Cortex of kidney (tissue), 1 donor: ENCODE measurements at places on chromosomes 5 and 9.

- DNase-seq: no peak
Observed at GRCh38 chr5:81239613-81240012, 6.5 kb downstream of the CKMT2 start.

DNA sequence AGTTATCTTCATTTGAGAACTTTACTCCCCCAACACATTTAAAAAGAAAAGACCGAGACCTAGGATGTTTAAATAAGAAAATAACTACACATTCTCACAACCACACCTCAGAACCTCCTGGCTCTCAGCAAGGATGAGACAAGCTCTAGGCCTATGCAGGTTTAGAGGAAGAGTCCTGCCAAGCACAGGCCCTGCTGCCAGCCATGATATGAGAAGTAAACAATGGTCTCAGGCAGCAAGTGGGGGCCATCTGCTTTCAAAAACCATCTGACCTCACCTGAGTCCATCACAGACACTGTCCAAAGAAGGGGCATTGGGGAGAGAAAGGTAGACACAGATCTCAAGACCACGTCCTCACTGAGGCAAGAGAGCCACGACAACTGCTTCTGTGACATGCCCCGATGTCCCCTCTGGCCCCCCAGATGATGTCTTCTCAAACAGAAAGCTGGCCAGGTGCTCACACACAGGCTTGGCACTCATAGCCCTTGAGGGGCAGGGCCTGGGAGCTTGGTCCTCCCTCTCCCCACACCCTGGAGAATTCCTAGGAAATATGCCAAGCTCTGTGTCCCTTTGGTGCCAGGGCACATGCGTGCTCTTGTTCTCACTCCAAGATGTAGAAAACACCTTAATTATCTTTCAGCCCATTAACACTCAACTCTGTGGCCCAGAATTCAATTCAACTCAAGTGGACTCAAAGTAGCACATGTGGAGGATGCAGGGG, 150.4 kb downstream of the FSTL4 start:
- DNase-seq: no peak

DNA sequence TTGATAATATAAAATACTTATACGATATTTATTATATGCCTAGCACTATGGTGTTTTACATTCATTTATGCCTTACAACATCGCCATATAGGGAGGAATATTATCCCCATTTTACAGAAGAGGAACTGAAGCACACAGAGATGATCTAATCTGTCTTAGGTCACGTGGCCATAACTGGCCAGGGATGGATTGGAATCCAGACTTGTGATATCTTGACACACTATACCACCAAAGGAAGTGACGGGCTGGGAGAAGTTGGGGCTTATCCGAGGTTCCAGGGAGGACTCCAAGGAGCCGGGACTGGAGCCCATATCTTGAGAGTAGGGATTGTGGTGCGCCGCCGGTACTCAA, 129.8 kb downstream of the TMEM174 start:
- DNase-seq: no peak

DNA sequence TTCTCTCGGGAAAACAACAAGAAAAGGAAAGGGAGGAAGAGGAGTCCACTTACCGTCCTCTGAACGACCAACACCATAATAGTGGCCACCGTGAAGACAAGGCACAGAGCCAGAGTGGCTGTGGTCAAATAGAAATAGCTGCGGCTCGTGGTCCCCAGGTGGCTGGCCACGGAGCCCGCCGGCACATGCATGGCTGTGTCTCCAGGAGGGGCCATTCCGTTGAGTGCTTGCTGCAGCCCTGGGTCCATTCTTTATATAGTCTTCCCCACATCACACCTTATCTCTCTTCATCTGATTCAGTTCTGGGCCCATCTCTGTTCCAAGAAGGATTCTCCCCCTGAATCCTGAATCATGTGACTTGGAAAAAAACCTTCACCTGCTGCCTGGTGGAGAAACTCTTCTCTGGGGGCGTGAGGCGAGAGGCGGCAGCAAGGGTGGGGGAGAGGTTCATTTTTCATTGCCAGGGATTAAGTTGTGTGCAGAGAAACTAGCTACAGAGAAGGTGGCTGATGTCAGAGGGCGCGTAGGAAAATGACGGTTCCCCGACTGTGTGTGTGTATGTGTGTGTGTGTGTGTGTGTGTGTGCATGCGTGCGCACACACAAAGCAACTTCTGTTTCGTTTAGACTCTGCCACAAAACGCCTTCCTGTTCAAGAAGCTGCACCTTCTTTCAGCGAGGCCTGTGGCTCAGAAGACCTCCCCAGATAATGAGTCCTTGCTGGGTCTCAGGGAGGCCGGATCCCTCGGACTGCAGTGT, at the start of gene TNFSF8:
Gene TNFSF8, minus strand, starts transcription at position 536 of the 757 bp plus-strand sequence. Its CDS starts 288 bp downstream, at position 248.
- DNase-seq: no peak

DNA sequence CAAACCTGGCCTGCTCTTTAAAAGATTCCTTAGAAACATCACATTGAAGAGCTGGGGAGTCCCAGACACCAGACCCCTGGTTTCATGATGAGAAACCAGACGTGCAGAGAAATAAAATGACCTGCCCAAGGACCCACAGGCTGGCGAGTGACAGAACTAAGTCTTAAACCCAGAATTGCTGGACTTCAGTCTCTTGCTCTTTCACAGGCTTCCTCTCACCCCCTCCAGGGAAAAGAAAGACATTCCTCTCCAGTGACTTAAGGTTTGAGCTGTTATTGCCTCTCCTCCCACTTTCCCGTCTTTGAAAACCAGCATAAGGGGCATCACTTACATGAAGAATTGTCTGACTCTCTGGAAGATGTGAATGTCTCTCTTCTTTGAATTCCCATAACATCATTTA, 535.2 kb downstream of the IRX1 start:
- DNase-seq: no peak

GRCh38 chr5:42587096-42587723, 164.0 kb downstream of the GHR start:
- no peak for DNase-seq

DNA sequence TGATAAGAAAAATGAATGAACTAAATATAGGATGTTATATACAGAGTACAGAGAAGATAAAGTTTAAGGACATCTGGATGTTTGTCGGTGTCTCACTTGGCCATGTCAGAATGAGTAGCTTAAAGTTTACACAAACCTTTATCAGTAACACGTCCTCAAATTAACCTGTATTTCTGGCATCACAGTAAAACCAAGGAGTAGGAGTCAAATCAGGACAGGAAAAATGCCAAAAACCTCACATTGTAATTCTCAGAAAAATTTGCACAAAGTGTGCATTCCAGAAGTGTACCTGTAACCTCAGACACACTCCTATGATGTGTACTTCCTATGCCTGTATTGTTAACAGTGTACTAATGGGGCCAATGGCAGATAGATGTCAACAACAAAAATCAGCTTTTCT, 139.3 kb downstream of the SMC2 start:
- DNase-seq: no peak

DNA sequence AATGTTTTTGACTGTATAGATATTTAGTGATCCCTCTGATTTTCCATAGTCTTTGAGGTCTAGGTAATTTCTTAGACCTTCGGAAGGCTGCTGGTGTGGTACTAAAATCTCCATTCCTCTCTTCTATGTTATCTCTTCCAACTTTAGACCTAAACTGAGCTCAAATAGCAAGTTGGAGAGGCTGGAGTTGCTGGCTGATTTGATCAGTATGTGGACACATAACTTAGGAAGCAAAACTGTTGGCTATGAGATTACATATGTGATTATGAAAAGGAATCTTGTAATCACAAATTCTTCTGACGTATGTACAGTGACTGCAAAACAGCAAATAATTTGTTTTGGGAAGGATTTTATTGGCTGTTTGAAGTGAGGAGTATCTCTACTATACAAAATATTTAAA, 2.1 kb upstream of the SMAD5 start:
- DNase-seq: no peak

DNA sequence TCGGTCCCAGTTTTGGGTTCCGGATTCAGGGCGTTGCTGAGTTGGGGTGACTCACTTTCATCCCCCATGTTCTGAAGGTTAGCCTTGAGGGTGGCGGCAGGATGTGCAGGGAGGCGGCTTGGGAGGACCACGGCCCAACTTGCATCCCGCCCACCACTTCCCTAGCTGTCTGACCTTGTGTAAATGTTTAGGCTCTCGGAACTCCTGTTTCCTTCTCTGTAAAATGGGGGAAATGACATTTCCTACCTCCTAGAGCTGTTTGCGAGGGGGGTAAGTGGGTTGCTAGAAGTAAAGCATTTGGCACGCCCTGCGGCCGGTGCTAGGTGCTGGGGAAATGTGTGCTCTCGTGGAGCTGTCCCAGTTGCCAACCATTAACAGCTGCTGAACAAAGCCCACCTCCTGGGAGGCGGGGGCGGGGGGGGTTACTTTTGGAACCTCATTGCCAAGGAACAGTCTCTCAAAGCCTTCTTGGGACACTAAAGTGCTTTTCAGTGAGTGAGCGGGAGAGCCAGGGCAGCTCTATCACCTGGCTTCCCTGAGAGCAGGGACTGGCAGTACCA, 27.5 kb downstream of the PTGES2 start:
- DNase-seq: no peak

DNA sequence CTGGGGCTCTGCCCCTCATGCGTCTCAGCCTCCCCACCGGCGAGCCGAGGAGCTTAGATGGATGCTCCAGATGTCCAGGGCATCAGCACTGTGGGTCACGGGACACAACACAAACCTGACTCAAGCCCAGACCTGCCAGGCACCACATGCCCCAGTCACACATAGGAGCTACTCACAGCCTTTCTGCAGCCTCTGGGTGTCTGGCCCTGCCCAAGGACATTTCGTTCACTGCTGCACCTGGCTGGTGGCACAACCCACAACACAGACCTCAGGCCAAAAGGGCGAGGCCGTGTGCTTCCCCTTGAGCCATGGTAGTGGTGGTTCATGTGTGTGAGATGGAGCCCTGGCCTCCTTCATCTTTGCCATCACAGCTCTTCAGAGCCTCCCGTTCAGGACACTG, 89.6 kb upstream of the FCN2 start:
- DNase-seq: no peak

DNA sequence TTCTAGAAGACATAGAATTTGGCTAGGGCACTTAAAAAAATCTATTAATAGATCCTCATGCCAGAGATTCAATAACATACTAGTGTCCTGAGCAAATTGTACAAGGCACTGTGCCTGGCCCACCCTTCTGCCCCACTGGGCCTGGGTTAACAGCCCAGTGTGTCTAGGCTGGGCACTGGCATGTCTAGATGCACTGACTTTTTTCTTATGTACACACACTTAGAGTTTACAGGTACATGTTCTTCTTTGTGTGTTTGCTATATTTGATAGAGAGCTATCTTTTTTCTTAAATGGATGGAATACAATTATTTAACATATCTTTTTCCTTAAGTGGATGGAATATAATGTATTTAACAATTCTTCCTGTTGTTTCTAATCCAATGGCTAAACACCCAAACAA, 241.5 kb downstream of the AUH start:
- DNase-seq: no peak

DNA sequence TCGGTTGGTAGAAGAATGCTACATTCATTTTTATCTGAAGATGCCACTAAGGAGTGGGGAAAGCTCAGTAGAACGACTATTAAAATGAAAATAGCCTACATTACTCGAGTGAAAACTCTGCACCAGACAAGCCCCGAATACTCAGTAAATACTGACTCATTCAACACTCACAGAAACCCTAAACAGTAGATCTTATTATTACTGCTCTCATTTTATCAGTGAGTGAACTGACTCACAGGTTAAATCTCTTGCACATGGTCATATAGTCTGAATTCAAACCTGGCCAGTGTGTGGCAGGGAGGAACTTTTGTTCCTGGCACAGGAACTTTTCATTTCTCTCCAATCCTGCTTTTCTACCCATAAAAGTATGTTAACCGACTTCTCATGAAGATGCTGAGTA, 9.6 kb upstream of the PAPPA start:
- DNase-seq: no peak

- DNase-seq: no peak
Observed at GRCh38 chr5:179806250-179807048, at the start of gene MGAT4B. MGAT4B (minus strand) TSS chr5:179806866; CDS start chr5:179806583, 283 bp downstream.

DNA sequence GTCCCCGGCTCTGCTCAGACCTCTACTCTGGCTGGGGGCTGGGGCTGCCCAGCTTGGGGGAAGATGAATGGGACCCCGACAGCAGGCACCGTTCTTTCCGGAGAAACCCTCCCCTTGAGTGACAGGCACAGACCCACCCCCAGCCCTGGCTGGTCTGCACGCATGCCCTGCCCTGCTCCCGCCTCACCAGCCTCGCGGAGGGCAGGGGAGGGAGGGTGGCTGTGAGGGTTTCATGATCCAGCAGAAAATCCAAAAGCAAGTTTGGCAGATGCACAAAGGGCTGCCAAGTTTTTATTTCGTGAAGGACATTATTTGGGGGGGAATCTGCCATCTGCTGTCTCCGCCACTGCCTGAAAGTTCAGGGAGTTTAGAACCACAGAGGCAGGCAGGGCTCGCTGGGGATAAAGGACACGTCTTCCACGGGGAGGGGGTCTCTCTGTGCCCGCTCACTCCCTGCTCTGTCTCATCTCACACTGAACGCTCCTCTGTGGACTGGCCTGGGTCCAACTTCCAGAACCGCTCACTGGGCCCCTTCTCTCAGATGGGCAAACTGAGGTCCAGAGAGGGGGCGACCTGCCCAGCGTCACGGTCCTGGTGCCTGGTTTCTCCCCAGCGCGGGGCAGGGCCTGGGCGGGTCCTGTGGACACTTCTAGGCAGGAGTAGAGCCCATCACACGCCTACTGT, 92.9 kb downstream of the RXRA start:
- DNase-seq: no peak

- no peak for DNase-seq
Observed at GRCh38 chr5:32507738-32508434, 63.3 kb upstream of the ZFR start.

- DNase-seq: no peak
Observed at GRCh38 chr9:119736491-119737454, 367.5 kb upstream of the BRINP1 start.

DNA sequence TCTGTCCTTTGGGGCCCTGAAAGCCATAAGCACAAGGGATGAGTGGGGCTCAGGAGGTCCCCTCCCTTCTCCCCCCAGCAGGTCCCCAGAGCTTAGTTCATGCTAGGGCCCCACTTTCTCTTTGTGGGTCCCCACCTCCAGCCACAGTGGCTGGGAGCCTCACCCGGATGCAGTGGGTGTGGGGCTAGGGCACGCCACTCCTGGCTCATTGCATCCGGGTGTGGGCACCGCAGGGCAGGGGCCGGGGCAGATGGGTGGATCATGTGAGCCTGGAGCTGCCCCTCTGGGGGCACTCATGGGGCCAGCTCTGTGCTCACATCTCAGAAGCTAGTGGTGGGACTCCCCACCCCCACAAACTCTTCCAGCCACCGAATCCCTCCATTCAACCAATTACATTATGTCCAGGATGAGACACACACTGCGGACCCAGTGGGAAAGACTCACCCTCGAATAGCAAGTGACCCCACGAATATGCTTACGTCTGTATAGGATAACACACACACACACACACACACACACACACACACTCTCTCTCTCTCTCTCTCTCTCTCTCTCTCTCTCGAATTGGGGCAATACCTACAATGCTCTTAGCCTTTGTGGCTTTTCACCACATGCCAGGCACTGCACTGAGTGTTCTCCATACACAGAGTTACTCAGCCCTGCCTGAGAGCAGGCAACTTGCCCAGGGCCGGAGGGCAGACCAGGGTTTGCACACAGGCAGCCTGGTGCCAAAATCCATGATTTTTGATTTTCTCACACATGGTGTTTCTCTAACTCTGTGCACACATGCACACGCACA, 16.8 kb upstream of the PHYKPL start:
- no peak for DNase-seq
